Right lung (tissue), 10 donors: ENCODE measurements at places on chromosomes 2 and 18.
A peak's percentile ranks its signal among the peaks of the same experiment; 100 is the strongest.

DNA sequence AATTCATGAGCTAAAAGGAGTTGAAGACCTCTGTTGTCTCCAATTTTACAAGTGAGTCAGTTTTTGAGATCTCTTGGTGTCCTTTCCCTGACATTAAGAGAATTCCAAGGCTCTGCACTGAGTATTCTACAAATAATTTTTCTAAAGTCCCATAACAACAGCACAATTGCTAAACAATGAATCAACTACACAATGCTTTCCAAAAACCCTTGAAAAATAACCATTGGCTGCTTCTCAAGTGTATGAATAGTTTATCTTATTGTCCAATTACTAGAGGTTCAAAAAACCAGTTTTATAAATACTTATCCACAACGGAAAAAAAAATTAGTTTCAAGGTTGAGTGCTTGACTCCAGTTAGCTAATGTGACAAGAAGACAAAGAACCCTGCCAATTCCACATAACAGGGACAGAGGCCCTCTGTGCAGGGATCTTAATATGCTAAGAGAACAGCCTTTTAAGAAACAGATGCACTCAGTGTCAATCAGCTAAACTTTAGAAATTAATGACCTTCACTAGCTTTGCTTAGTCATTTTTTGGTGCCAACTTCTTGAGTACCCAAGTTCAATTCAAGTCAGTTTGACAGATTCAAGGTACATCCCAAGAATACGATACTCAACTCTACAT, 266.6 kb upstream of the CYP26B1 start:
- DNase-seq = no peak

DNA sequence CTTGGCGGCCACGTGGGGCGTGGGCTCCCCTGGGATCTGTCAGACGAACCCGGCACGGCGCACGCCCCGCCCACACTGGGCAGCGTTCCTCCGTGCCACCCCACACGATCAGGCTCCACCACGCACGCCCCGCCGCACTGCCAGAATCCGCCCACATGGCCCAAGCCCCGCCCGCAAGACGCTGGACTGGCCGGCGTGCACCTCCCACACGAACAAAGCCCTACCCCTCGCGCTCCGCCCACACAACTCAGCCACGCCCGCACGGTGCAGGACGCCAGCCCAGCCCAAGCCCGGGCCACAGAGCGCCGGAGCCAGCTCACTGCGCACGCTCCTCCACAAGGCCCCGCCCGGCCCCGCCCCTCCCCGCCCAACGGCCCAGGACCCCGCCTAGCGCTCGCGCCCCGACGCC, 555 bp downstream of the TMEM18 start:
- DNase-seq = peak; percentile 98

DNA sequence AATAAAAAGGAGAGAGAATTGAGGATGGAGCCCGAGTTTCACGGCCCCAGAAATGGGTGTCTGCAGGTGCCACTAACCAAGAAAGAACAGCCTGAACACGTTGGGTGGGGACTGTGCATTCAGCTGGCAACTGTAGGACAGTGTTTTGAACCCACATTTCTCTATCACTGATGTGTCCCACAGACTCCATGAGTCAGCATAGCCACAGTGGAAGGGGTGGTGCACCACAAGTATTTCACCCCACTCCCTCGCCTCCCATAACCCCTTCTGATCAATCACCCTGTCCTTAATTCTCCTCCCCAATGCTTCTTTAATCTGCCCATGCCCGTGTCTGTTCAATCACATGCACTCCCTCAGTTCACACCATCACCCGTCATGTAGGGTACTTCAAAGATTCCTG, 291.5 kb downstream of the ZNF516 start:
- no peak for DNase-seq

- no peak for DNase-seq
Observed at GRCh38 chr18:48136051-48136826, 205.8 kb upstream of the SMAD2 start.

DNA sequence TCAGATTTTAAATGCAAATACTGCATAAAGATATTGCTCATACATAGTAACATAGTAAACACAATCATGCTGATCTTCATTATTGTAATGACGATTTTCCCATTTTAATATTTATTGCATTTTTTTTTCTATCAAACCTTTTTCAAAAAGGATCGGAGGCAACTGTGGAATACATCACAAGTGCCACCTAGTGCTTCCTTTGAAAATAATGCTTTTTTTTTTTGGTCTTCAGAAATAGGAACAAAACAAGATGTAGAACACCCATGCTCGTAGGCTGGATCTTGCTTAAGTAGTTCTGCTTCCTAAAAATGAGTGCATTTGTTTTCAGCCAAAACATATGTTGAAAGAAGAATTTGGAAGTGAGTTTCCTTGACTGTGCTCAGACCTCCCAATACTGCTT, 35.7 kb upstream of the GPR155 start:
- DNase-seq = no peak

DNA sequence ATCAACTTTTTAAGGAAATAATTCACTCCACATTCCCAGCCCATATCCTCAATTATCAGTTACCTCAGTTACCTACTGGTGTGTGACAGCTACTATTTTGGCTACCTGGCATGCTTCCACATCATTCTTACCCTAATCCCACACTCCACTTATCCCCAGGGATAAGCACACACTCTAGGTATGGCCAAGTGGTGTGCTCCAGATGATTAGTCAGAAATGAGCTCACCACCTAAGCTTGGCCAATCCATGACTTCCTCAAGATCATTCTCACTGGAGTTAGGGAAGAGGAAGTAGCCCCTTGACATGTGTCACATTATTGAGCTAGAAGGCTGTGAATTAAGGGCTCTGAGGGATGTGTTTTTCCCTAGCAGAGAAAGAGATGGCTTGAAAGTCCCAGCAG, 20.9 kb upstream of the SMAD4 start:
- DNase-seq = no peak
